ENCODE measurements at places on chromosomes 6 and 20. TPM values are rescaled to one million over a fixed set of nuclear protein-coding genes. Genes with fewer than 3 reads are reported as not detected.

GRCh38 chr20:2065099-2065498, 36.5 kb upstream of the STK35 start:
- H3K27me3 ChIP-seq: peaks cover 76% of the 10 kb centered on the region
- no peaks in the 10 kb centered on the region for H3K36me3 ChIP-seq

DNA sequence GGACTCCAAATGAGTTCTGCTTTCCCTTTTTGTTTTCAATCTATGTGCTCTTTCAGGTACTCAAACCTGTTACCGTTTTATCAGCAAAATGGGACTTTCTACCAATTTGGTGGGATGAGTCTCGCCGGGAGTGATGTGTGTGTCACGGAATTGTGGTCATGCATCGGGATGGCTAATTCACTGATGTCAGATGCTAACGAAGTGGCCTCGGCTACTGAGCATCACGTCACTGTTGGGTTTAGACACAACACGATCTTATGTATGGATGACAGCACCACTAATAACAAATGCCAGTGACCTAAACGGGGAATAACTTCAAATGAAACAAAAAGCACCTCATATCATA, 1.6 kb upstream of the PCK1 start:
- H3K4me1 ChIP-seq: no peaks in the 10 kb centered on the region
- H3K27ac ChIP-seq: no peak overlapping the region
- no peak overlapping the region for H3K4me3 ChIP-seq
- H3K27me3 ChIP-seq: no peaks in the 10 kb centered on the region
- DNase-seq: no peak

OR2H1 gene
- not detected for total RNA-seq

RRP36 gene
- 108 TPM for total RNA-seq

Measured in cardiac muscle cell (in vitro differentiated cells and primary cell).